ENCODE measurements at places on chromosomes 12 and 14.

DNA sequence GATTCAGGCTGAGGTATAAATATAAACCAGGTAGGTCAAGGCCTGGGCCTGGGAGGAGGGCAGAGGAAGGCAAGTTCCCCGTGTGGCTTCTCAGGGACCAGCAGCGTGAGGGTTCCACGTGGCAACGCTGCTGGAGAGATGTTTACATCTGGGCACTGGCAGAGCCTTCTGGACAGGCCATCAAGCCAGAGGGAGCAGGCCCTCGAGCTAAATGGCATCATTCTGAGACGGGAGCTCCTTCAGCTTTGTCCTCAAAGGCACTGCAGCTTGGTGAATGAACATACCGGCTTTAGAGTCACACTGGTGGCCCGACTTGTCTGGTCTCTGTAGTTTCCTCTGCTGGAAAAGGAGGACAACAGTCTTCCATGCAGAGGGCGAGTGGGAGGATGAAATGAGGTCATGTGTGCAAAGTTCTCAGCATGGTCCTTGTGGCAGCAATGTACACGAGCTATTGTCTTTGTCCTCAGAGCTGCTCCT is 231.3 kb downstream of the ZFP36L1 start:
- DNase-seq = no peak

- DNase-seq = no peak
Measured at GRCh38 chr12:31585271-31585670, 5.7 kb downstream of the DENND5B start.

DNA sequence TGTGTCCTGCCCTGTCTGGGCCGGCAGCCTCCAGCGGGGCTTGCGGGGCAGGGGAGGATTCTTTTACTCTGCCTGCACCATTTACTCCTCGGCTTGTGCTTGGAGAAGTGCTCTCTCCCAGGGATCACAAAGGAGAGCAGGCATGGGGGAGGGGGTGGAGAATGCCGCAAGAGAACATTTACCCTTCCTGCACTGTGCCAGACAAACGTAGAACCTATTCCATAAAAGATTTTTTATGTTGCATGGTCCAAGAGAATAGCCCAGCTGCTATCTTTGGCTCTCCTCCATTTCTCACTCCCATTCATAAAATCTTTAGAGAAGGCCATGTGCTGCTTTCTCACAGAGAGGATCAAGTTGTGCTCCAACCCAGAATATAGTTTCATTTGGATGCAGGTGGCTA is 159.4 kb downstream of the SPTSSA start:
- no peak for DNase-seq

DNA sequence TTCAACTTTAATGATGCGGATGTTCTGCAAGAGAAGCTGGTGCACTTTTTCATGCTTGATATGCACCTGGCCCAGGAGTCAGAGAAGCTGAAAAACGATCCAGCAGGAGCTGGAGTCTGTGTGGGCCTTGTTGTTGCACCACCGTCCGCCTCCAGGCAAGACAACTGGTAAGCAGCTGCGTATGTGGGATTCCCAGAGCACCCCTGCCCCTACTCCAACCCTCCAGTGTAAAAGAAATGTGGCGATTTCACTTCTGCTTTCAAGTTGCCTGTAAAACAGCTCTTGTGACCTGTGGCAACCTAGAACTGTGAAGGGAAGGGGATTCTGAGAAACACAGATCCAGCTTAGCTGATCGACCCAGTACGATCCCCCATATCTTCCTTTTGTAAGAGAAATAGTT is 154.1 kb upstream of the PELI2 start:
- no peak for DNase-seq

DNA sequence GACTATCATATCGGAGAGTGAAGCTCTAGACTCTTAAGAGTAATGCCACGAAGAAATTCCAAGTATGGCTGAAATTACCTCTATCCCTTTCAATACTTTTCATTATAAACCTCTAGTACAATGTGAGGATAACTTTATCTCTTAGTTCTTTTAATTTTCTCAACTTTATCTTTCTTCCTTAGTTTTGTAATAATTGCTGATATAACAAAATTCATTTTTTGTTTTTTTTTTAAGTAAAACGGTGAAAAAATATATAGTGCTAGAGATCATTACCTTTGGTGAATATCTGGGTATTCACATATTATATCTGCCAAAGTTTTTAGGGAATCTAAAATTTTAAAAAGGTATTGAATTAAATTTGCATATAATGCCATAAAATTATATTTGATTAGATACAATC is 19.5 kb upstream of the DNAAF2 start:
- DNase-seq = no peak

- DNase-seq = no peak
Measured at GRCh38 chr12:110373025-110373424, 30.5 kb downstream of the ANAPC7 start.

- DNase-seq = no peak
Measured at GRCh38 chr12:93860668-93861373, 183.6 kb downstream of the CRADD start.

DNA sequence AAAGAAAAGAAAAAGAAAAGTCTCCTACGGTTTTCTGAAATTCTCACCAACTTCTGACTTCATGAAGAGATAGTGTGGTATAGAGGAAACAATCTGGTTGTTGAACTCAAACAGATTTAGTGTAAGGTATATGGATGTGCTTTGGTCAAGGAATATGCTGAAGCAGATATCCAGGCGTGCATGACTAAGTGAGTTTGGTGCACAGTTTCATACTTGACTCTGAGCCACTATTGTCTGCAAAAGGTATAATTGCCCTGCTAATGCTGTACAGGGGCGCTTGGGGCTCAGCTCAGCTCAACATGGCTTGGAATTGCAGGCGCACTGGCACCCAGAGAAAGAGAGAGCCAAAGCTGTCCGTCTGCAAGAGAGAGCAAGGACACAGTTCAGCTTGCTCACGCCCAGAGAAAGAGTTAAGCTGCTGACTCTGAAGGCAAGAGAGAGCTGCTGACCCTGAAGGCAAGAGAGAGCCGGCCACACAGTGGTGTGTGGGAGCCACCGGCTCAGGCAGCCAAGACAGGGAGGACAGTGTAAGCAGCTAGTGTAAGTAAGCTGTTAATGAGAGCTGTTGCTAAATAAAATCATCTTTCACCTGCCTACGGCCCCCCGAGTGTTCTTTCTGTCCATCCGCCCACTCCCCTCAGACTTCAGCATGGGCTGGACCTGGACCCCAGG is 66.4 kb upstream of the SLC38A4 start:
- no peak for DNase-seq

DNA sequence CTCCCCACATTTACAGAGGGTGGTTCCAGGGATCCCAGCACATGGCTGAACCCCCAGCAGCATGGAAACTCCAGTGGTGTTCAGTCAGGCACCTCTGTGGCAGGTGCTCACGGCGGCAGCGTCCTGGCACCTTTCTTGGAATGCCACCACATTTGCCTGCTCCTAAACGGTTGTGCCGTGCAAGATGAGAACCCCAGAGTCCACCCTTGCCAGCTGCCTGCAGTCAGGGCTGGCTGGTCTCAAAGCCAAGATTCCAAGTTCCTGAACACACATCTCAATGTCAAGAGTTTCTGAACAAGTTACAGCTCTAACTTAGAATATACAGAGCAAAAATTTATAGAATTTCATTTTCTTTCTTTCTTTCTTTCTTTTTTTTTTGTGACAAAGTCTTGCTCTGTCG is 38.7 kb downstream of the DDX51 start:
- DNase-seq = no peak

DNA sequence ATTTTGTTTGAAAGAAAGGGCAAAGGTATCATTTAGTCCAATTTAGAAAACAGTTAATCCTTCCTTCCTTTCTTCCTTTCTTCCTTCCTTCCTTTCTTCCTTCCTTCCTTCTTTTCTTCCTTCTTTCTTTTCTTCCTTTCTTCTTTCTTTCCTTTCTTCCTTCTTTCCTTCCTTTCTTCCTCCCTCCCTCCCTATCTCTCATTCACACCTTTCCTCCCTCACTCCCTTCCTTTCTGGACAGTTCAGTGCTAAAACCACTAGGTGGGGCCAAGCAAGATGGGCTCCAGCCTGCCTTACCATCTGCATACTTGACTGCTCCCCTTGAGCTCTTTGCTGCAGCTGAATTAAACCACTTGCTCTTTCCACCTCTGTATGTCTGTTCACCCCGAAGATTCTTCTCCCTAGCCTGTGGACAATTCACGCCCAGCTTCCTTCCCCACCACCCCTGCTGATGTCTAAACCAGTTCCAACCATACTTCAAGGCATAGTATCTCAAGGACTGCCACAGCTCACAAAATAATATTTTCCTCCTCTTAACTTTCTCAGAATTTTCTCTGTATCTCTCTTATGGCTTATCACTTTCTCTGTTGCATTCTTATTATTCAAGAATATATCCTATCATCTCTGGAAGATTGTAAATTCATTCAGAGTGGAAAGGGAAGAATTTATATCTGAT is 78.0 kb downstream of the DBX2 start:
- DNase-seq = no peak

DNA sequence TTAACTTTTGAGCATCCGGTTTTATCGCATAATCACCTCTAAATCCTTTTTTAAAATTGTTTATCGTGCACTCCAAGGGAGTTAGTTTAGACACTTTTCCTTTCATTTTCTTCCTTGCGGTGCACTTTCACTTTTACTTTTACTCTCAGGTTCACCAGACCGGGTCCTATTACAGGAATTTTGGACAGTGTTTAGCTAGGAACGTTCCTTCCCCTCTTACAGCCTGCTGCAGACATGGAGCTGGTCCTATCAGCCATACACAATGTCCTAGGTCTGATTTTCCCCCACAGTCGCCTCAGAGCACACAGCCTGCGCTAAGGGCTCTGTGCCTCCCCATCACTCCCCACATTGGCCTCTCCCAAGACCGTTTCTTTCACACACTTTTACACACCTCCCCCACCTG is 103.9 kb downstream of the ALG10 start:
- no peak for DNase-seq

- DNase-seq = no peak
Measured at GRCh38 chr12:110790301-110790700, 47.6 kb upstream of the PPP1CC start.

DNA sequence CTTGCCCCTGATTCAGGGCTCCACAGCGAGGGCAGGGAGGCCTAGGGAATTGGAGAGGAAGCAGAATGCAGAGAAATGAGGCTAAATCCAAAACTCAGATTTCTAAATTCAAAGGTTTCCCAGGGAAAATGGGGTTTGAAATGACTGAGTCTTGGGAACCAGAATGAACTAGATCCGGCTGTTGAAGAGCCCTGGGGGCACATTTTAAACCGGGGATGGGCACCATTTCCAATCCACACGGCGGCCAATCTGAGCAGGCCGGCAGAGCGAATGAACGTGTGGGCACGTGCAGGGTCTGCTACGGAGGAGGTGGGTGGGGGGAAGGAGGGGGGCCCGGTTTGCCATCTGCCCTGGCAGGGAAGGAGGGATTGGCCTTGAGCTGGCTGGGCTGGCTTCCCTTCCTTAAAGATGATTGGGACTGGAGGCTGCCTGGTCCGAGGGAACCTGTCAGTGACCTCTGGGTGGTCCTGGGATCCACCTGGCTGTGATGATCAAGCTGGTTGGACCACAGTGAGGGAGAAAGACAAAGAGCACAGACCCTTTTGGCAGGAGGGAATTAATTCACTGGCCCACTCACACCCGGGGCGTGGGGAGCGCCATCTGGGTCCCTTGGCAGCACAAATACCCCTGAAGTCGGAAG is 161.0 kb downstream of the RBM19 start:
- no peak for DNase-seq

DNA sequence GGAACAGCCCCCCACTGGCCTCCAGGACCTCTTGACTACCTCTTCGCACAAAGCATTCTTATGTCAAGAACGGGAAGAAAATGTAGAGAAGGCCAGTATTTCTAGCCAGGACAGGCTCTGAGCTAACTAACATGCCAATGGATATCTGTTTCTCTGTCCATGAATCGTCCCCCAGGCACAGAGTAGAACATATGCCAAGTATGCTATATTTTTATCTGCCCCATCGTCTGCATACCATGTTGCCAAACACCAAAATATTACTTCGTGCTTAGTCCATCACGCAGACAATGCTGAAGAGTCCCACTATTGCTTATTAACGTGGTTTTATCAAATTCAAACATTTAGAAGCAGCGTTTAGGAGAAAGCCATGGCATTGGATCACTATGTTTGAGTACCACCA is 151.4 kb upstream of the CPSF6 start:
- no peak for DNase-seq

DNA sequence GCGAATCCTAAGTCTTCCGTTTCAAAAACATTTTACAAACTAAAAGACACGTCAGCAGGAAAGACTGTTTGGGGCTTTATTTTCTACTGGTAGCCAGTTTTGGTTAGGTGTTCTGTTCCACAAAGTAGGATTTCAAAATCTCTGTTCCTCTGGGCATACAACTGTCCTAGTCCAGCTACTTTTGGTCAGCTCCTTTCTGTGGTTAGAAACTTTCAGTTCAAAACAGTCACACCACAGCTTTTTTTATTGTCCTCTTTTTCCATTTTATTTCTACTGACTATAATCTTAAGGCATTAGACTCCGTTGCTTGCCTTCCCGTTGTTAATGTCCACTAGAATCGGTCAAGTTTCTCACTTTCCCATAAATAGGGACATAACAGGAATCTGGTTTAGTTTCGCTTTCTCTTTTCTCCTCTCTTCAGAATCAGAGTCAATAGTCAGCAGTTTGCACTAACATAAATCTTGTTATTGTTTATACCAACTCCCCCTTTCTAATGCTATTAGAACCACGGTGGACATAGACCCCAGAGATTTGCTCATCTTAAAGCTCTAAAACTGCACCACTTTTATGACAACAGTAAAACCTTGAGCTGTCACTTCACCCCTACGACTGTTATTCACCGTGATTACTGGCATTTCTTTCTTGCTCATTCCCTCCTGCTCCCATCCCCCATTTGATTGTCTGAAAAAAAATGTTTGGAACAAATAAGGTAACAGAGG is 41.5 kb upstream of the NPAS3 start:
- DNase-seq = no peak

DNA sequence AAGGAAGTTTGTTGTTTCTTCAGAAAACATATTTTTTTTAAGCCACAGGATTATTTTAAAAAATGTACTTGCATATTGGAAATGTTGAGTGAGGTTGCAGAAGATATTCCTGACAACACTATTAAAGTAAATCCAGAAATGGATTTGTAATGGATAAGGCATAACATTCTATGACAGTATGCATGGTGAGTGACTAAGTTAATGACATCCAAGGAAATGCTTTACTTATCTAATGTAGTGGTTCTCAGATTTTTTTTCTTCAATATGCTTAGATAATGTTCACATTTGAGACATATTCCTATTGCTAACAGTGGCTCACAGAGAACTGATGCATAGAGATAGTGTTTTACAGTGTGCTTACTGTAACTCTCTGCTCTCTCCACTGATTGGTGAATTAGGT is 49.4 kb downstream of the ZDHHC17 start:
- DNase-seq = no peak

DNA sequence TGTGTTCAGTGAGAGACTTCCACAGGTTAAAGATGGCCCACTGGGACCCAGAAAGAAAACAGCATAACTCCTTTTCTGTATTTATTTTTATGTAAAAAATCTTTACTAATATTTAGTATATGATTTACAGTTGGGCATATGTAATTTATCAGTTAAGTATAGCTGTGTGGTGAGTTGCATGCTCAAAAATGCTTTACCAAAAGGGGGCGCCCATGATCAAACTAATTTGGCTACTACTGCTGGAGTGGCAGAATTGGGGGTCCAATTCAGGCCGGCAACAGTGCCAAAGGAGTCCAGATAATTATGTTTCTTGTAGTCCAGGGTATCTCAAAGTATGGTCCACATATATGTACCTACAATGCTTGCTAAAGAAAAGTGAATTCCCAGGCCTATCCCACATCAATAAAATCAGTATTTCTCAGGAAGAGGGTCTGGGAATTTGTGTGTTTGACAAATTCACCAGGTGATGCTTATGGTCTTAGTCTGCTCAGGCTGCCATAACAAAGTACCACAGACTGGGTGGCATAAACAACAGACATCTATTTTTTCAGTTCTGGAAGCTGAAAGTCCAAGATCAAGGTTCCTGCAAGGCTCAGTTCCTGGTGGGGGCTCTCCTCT is 152.0 kb downstream of the KTN1 start:
- peak; percentile 21 for DNase-seq

Measured in stimulated activated CD8-positive, alpha-beta memory T cell treated with anti-CD3 and anti-CD28 coated beads, Interleukin-7, amount 100 ng/mL, for 1 hour (primary cell).